ENCODE measurements at places on chromosomes 1 and 21. TPM values are rescaled to one million over a fixed set of nuclear protein-coding genes. Genes with fewer than 3 reads are reported as not detected.

The ZYG11A gene
- 1.3 TPM for total RNA-seq

The DNASE2B gene
- 0.69 TPM for total RNA-seq

The SPTA1 gene
- under 0.01 TPM for total RNA-seq

The TCP10L gene
- total RNA-seq: 0.33 TPM

The TNNI3K gene
- total RNA-seq: not detected

The OR10J1 gene
- not detected for total RNA-seq

The BRDT gene
- total RNA-seq: not detected

The INSRR gene
- total RNA-seq: not detected

The VANGL1 gene
- 27.2 TPM for total RNA-seq

The UBE2U gene
- under 0.01 TPM for total RNA-seq

The PGBD2 gene
- total RNA-seq: 4.8 TPM

The TMPRSS15 gene
- not detected for total RNA-seq

The FAM229A gene
- total RNA-seq: 1.1 TPM

The C1orf146 gene
- not detected for total RNA-seq

The TGFBR3 gene
- total RNA-seq: 31.3 TPM

The KRTAP20-3 gene
- total RNA-seq: not detected

The MMP23B gene
- total RNA-seq: not detected

The PPIAL4G gene
- total RNA-seq: not detected
